Calu3 (cell line): ENCODE measurements at places on chromosomes 7 and 10.

- no peak for DNase-seq
Observed at GRCh38 chr7:768881-769504, 41.9 kb upstream of the PRKAR1B start.

- no peak for DNase-seq
Observed at GRCh38 chr10:7665767-7666166, 999 bp downstream of the ITIH5 start.

DNA sequence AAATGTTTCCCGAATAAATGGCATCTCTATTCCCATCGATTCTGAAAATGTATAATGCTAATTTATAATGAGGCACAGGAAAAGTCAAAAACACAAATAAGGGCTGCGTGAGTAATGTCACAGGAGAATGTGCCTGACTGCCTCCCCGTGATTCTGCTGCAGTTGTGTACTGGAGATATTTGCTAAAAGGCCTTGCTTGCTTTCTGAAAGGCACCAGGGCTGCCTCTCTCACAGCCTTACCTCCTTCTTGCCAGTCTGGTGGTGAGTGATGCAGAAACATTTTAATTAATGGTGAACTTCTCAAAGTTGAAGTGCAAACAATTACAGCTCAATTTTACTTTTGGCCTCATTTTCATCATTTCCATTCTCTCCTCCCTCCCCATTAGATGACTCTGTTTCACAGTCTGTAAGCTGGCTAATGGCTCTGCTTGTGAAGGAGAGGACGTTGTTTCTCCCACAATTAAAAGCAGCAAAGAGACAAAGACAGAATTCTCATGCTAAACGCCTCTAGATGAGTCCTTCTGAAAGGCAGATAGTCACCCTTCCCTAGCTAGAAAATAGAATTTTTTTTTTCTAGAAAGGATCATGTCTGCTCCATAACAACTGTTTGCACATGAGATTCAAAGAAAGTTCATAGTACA, 377.6 kb downstream of the MDFIC start:
- no peak for DNase-seq

DNA sequence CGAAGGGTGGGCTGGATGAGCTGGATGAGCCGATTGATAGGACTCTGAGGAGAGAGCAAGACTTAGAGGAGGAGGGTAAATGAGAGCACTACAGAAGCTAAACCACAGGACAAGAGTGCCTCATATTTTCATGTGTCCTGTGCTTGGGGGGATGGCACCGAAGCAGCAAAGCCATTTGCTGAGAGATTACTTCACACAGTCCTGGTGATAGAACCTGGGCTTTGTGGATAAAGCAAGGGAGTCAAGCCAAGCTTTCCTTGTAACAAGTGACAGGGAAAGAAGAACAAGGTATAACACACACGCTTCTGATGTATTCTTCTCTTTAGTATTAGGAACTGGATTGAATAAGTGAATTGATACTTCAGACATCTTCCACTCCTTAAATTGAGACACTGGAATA, 253.7 kb downstream of the ANKRD7 start:
- DNase-seq = no peak

DNA sequence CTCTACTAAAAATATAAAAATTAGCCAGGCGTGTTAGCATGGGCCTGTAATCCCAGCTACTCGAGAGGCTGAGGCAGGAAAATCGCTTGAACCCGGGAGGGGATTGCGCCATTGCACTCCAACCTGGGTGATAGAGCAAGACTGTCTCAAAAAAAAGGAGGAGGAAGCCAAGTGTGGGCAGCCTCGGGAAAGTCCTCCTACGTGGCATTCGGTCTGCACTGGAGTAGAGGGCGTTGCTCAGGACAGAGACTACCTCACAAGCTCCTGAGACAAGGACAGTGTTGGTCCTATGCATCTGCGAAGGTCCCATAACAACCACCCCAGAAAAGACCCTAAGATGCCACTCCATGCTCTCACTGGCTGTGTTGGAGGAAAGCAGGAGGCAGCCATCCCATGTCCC, 10.0 kb upstream of the SERPINE1 start:
- no peak for DNase-seq

DNA sequence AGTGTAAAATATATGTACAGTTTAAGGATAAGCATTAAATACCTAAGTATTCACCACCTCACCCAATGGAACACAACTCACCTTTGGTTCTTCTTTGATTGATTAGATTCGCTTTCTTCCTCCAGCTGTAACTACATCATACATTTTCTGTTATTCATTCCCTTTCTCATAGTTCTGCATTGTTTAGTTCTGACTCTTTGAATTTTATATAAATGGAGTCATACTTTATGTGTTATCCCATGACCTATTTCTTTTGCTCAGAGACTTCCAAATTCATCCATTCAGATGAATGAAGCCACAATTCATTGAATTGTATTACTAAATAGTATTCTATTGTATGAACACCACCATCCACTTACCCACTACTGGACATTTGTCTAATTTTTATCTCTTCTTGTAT, 12.3 kb downstream of the THNSL1 start:
- no peak for DNase-seq

GRCh38 chr7:96734343-96734742, 24.7 kb upstream of the SEM1 start:
- DNase-seq = no peak

DNA sequence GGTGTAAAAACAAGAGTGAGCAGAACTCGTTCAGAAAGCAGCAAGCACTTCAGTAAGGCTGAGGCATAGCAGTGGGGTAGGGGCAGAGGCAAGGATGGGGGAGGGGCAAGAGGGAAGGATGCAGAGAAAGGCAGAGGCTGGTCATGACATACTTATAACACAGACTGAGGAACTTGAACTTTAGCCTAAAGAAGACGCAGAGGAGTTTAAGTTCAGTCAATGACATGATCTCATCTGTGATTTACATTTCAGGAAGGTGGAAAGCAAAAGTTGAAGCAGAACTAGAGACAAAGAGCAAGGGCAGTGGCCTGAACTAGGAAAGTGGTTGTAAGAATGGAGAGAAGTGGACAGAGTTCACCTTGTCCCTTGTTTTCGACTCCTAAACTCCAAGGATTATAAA, 15.8 kb downstream of the MACC1 start:
- peak; percentile 39 for DNase-seq

- DNase-seq = peak; percentile 61
Observed at GRCh38 chr10:124106241-124106879, 13.0 kb upstream of the CHST15 start.

- DNase-seq = peak; percentile 45
Observed at GRCh38 chr7:116687801-116688201, 15.8 kb downstream of the MET start.
